ENCODE measurements at places on chromosomes 4 and X.

- peak; percentile 47 for DNase-seq
These were observed 114.3 kb downstream of the AMELX start for GRCh38 chrX:11407331-11408108.

GRCh38 chrX:54602563-54602962 lies 72.5 kb downstream of the GNL3L start:
- no peak for DNase-seq

DNA sequence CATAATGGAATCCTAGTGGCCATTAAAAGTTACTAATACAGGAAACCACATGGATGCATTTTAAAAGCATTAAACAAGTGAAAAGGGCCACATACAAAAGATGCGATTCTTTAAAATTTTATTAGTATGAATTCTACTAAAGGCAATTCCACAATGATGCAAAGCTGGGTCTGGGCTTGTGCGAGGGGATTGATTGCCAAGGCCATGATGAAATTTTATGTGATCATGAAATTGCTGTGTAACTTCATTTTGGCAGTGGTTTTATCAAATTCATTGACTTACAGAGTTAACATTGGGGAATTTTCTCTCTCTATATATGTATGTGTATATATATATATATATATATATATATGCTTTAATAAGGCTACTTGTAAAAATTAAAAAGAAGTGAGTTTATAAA lies 1142.5 kb upstream of the IGFBP7 start:
- no peak for DNase-seq

DNA sequence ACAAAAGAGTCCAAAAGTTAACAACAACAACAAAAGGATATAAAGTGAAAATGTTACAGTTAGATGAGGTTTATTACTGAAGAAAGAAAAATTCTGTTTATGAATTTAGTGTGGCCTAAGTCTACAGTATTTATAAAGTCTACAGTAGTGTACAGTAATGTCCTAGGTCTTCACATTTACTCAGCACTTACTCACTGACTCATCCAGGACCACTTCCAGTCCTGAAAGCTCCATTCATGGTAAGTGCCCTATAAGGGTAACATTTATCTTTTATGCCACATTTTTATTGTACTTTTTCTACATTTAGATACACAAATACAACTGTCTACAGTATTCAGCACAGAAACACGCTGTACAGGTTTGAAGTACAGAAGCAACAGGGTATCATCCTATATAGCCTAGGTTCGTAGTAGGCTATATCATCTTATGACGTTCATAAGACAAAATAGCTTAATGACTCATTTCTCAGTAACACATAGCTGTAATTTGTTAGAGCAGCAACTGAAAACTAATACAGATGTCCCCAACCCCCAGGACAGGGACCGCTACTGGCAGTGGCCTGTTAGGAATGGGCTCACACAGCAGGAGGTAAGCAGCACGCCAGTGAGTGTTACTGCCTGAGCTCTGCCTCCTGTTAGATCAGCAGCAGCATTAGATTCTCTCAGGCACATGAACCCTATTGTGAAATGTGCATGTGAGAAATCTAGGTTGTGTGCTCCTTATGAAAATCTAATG lies 61.3 kb downstream of the CENPC start:
- DNase-seq, result peak; percentile 13

DNA sequence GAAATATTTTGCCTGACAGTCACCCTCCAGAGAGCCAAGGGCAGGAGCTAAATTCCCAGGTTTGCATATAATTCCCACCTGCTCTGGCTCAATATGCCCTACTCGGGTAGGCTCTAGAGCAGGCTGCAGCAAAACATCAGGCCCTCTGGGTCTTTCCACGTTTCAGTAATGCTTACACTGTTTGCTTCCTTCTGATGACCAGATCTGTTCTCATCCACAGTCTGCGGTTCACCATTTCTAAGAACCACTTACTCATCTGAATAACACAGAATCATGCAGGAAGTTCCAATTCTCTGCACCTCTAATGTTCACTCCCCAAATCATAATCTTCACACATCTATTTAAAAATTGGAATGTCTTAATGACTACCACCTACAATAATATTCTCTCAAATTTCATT lies 141.4 kb downstream of the PPP3CA start:
- peak; percentile 86 for DNase-seq

DNA sequence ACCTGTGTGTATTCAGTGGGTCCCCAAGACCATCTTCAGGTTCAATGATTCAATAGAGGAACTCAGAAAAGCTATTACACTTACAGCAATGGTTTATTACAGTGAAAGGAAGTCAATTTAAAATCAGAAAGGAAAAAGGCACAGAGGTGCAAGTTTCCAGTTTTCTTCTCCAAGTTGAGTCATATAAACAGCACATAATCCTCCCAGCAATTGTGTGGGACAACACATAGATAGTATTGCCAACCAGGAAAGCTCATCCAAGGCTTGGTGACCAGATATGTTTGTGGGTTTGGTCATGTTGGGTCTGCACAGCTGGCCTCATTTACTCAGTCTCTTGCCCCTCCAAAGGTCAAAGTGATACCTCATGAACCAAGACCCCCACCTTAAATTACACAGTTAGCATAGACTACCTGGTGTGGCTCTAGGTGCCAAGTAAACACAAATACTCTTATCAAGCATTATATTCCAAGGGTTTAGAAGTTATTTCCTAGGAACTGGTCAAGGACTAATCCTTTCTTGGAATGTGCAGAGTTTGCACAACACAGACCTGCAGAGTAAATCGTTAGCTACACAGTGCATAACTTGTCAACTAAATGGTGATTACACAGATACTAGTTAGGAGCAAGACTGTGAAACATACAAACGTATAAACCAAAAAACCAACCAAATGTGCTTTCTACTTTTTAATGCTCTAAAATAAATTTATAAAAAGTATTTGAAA lies 777.3 kb downstream of the PCDH18 start:
- no peak for DNase-seq

GRCh38 chrX:150255441-150256296 lies 107.4 kb upstream of the MAMLD1 start:
- DNase-seq, result no peak

DNA sequence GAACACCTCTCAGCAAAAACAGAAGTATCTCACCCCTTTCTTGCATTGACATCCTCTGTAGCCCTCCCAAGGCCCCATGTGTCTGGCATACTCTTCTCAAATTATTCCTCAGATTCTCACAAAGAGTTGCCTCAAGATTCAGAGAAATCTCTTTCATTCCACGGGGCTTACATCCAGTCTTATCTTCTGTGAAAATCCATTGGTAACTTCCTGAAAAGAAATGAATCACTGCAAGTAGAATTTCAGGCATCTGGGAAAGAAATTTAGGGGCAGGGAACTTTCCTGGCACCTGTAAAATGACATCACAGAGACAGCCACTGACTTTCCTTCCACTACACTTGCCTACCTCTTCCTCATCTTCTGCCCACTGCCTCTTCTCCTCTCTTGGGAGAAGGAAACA lies 182.5 kb upstream of the ARHGEF9 start:
- DNase-seq, result no peak

DNA sequence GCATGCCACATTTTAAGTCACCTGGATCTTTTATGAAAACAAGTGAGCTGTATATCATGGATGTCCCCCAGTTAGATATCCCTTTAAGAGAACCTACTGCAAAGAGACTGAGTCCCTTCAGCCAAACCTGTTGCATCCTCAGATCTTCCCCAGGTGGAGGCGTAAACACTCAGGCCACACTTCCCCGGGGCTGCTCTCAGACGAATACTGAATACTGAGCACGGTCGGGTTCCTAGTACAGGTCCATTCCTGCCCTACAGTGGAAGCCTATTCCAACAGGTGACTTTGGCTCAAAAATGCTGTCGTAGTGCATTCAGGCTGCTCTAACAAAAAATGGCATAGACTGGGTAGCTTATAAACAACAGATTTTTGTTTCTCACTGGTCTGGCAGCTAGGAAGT lies 320.2 kb upstream of the CLNK start:
- no peak for DNase-seq

DNA sequence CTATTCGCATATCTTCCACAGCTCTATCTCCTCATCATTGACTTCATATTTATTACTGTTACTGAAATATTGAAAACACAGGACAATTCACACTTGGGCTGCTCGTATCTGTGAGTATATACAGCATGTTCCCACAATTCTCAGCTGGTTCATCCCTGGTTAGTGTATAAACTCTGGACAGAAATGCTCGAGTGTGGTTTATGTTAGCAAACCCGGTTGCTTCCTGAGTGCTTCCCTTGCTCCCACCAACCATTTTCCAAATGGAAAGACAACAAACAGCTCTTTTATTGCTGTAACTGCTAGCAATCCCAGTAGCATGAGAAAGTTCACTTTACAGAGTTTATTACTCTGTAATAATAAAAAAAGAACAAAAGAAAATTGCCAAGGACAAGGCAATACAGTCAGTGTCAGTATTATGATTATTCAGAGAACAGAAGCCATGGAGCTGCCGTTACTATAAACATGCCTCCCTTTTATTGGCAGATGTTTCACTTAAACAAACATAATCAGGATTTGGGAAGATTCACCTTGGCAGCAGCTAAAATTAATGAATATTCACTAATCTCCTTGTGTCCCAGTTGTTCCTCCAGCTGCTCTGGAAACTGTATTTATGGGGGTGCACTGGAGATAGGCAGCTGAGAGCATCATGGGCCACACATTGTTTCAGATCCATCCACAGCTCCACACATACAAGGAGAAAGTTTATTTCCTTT lies 134.1 kb upstream of the GUCY1A1 start:
- no peak for DNase-seq

DNA sequence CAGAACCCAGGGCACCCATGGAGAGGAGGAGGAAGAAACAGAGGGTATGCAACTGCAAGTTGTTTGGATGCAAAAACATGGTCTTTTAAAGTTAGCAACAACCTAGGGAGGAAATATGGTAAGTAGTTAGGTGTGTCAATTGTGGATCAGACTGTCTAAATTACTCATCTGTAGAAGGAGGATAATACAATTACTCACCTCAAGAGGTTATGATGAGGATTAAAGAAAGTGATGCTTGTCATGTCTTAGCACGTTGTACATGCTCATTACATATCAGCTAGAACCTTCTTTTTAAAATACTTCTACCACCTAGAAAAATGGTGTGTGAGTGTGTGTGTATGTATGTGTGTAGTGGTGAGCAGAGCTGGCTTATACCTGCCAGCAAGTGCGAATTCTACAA lies 2.3 kb upstream of the C1QTNF7 start:
- no peak for DNase-seq

GRCh38 chr4:67576538-67576937 lies 18.0 kb downstream of the STAP1 start:
- no peak for DNase-seq

DNA sequence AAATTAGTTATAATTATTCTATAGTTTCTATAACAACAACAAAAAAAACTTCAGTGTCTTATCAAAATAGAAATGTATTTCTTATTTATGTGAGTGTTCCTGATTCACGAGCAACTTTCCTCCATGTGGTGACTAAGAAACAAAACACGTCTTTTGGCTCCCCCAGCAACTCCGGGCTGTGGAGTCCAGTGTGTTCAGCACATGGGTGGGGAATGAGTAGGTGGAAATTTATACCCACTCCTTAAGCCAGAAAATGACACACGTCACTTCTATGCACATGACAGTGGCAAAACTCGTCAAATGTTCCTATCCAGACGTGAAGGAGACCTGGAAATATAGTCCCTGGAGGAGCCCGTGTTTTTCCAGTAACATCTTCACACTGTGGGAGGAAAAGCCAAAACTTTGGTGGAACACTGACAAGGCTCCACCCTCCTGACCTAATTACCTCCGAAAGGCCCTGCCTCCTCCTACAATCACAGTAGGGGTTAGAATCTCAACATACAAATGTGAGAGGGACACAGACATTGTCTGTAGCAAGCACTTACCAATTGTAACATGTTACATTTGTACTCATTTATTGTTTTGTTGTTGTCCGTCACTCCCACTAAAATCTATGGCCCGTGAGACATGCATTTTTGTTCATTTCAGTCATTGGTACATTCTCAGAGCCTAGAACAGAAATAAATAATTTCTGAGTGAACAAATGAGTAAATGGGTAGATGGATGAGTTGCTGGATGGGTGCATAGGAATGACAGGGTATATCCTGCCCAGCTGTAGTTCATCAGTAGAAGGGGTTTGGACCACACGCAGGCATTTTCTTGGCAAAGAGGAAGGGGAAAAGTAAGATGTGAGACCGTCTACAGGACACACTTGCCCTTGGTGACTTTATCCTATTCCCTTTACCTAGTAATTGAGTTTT lies 605.8 kb upstream of the TENM3 start:
- DNase-seq, result no peak

DNA sequence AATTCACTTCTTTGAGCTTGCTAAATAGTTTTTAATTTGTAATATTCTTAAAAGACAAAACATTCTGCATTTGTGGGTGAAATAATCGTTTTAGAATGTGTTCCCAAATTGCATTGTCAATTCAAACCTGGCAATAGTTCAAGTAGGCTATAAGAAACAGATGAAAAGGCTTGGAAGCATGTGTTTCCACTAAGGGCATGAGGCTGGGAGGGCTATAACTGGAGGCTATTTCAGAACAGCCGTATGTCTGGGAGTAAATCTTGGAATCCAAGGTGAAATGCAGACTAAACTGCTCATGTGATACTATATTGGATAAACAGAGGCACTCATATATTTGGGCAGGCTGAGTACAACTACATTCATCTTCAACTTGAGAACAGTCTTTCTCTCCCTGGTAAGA lies 117.4 kb upstream of the GRPR start:
- no peak for DNase-seq

GRCh38 chr4:187362937-187363857 lies 632.4 kb upstream of the ZFP42 start:
- no peak for DNase-seq

DNA sequence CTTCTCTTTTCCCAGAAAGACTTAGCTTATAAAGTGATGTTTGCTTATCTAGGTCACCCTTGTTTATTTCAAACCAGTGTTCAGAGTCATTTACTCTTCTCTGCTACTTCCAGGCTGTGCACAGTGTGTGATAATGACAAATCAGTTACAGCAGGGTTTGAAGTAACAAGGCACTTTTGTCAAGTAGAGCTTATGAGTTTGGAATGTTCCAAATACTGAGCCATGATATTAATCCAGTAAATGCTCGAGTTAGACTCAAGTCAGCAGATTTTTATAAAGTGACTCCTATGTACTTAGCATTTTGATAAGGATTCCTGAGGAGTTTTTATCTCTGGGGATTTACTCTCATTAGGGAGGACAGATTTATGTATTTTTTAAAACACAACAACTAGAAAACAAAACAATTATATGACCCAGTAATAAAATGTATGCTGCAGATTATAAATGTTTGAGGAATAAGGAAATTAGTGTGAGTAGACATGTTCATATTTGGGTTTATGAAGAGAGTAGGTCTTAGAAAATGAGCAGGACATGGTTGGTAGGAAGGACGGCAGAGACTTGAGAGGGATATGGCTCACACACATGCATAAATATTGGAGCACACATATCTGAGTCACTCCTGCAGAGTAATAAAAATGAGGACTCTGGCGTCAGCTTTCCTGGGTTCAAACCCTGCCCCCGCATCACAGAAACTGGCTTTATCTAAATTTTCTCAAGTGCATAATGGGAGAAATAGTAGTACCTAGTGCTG lies 271.2 kb downstream of the FBXO8 start:
- DNase-seq, result no peak

GRCh38 chr4:142743121-142743825 lies 102.8 kb downstream of the INPP4B start:
- DNase-seq, result no peak
